ENCODE measurements at places on chromosomes 3 and 15. TPM values are rescaled to one million over a fixed set of nuclear protein-coding genes. Genes with fewer than 3 reads are reported as not detected.

DNA sequence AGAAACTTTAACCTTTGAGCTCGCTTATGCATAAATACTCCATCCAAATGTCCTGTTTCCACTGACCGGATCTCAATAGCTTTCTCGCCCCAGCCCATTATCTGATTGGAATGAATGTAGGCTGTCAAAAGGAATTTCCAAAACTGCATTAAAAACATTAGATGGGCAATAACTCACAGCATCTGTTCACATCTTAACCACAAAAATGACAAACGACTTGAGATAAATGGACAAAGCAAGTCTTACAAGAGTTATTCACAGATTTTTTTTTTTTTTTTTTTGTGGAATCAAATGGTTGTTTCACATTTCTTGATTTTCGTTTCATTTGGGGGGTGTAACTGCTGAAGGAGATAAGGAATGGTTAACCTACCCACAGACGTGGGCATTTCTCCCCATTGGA is 39.7 kb upstream of the SLC2A2 start:
- no peak overlapping the region for H3K27ac ChIP-seq
- no peaks in the 10 kb centered on the region for H3K4me1 ChIP-seq
- DNase-seq = no peak
- no peak overlapping the region for H3K4me3 ChIP-seq

GRCh38 chr15:78542647-78543046 is 2.4 kb downstream of the PSMA4 start:
- H3K27me3 ChIP-seq = no peaks in the 10 kb centered on the region
- no peak overlapping the region for H3K27ac ChIP-seq
- peaks cover 2% of the 10 kb centered on the region for H3K4me1 ChIP-seq
- H3K4me3 ChIP-seq = no peak overlapping the region
- no peak for DNase-seq

GRCh38 chr3:29324180-29324651 is 43.3 kb downstream of the RBMS3 start:
- H3K36me3 ChIP-seq = no peaks in the 10 kb centered on the region
- no peaks in the 10 kb centered on the region for H3K27me3 ChIP-seq
- peak overlapping the region; percentile 9 for H3K4me3 ChIP-seq
- peak; percentile 58 for DNase-seq
- H3K4me1 ChIP-seq = peaks cover 1% of the 10 kb centered on the region

GRCh38 chr15:81146466-81146865 is 12.4 kb downstream of the CFAP161 start:
- no peaks in the 10 kb centered on the region for H3K4me1 ChIP-seq
- H3K27me3 ChIP-seq = no peaks in the 10 kb centered on the region
- DNase-seq = no peak
- no peak overlapping the region for H3K27ac ChIP-seq

DNA sequence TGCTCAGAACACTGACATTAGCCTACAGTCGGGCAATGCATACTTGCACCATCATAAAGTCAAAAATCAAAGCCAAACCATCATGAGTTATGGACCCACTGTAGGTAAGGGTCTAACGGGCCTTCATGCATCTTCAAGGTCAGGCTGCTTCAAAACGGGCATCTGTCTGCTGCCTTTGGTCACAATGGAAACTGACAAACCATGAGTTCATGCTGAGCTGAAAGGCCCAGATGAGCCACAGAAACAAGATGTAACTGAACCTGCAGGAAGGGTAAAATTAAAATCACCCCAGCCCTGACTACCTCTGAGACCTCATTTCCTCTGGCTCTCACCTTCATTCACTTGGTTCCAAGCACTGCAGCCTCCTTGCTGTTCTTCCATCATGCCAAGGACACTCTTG is 143.8 kb downstream of the ERC2 start:
- H3K27me3 ChIP-seq = no peaks in the 10 kb centered on the region
- no peak overlapping the region for H3K27ac ChIP-seq
- DNase-seq = no peak
- no peaks in the 10 kb centered on the region for H3K36me3 ChIP-seq
- peaks cover 4% of the 10 kb centered on the region for H3K4me1 ChIP-seq

DNA sequence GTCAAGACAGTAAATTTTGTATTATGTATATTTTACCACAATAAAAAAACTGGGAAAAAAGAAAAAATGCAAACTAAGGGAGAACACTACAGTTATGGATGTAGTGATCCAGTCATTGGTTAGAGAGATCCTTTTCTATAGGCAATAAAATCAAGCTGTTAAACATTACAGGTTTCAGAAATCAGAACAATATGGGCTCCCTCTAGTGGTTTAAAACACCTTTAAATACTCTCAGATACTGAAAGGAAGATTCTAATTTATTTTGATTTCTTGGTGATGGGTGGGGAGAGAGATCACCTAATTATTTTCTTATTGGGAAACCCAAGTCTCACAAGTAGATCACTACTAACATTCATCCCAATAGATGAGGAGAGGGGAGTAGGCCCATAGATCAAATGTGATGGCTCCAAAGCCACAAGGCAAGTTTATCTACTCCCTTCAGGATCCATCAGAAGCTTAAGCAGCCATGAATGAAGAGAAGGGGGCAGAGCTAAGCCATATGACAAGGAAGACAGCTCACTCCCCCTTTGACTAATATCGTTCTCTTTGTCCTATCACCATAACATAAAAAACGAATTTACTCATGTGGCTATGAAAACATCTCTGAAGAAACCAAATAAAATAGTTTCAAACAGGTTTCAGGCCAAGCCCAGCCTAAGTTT is 118.6 kb downstream of the ANO10 start:
- DNase-seq = no peak
- no peak overlapping the region for H3K4me3 ChIP-seq
- H3K27me3 ChIP-seq = no peaks in the 10 kb centered on the region
- no peaks in the 10 kb centered on the region for H3K4me1 ChIP-seq

Gene TEX55
- not detected for total RNA-seq

Gene XYLB
- total RNA-seq = 5.9 TPM

Gene EHD4
- total RNA-seq = 23.3 TPM

DNA sequence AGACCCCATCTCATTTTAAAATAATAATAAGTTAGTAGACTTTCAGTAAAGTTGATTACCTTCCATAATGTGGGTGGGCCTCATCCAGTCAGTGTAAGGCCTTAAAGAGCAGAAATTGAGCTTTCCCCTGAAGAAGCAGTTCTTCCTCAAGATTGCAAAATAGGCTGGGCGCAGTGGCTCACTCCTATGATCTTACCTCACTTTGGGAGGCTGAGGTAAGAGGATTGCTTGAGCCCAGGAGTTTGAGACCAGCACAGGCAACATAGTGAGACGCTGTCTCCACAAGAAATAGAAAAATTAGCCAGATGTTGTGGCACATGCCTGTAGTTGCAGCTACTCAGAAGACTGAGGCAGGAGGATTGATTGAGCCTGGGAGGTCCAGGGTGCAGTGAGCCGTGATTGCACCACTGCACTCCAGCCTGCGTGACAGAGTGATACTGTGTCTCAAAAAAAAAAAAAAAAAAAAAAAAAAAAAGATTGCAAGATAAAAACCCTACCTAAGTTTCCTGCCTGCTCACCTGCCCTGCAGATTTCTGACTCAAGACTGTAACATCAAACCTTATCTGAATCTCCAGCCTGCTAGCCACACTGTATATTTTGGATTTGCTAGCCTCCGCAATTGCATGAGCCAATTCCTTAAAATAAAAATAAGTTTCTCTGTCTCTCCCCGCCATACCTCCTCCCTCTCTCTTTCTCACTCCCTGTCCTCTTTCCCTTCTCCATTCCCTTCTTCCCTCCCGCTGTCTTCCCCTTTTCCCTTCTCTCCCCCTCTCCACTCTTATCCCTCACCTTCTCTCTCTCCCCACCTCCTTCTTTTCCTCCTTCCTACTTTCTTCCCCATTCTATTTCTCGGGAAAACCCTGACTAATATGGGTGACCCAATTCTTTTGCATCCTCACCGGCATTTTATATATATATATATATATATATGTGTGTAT is 16.9 kb downstream of the KLHL18 start:
- no peaks in the 10 kb centered on the region for H3K36me3 ChIP-seq
- peaks cover under 1% of the 10 kb centered on the region for H3K4me1 ChIP-seq
- H3K4me3 ChIP-seq = no peak overlapping the region
- DNase-seq = no peak

DNA sequence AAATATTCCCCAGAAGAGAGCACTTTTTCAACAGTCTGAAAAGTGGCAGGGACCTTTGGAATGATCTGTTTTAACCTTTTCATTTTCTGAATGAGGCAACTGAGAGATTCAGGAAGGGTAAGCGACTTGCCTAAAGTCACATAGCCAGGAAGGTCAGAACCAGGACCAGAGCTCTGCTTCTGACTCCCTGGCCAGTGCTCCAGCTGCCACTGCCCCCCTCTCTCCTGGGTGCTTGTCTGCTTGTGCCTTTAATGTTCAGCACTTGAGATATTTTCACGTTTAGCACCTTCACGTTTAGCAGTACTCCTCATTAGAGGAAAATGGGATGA is 68.3 kb downstream of the SMAD3 start:
- H3K27ac ChIP-seq = peak overlapping the region; percentile 80
- H3K4me1 ChIP-seq = peaks cover 49% of the 10 kb centered on the region
- H3K36me3 ChIP-seq = no peaks in the 10 kb centered on the region
- H3K4me3 ChIP-seq = no peak overlapping the region
- DNase-seq = peak; percentile 12

Gene TMEM207
- not detected for total RNA-seq

DNA sequence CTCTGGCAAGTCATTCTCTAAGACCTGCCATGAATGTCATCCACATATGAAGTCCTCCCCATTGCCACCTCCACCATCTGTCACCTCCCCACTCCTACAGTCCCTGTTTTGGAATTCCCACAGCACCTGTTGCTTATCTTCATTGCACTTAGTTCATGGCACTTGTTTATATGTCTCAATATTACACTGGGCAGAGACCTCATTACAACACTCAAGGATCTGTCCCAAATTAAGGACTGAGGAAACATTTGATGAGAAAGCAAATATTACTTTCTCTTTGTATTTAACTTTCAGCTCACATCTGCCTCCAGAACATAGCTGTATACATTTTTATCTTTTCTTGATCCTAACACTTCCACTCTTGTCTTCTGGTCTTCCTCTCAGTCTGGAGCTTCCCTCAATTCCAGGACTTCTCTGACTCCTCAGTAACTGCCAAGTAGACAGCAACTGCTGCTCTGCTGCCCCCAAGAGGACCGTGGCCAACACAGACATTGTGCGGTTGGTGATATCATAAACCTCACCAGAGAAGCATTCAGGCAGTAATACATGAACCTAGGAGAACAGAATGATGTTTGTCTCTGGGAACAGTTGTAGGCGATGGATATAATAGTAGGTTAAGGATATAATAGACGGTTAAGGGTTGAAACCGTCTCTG is 45.0 kb upstream of the FGF12 start:
- no peak for DNase-seq
- H3K36me3 ChIP-seq = no peaks in the 10 kb centered on the region
- H3K27ac ChIP-seq = no peak overlapping the region
- H3K27me3 ChIP-seq = no peaks in the 10 kb centered on the region
- no peak overlapping the region for H3K4me3 ChIP-seq

DNA sequence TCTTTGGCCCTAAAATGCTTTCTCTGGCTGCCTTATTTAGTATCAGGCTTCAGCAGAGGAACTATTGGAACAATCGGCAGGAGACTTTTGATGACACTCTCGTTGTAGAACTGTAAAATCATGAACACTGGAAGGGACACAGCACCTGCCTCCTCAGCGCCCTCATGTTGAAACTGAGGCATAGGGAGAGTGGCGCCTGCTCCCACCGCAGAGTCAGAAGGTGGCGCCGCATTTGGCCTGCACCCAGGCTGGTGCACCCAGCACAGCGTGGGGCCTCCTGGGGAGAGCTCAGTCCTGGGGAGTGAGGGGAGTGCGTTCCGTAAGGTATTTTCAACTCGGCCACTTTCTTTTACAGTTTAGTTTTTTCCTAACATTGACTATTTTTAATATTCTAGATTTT is 78.2 kb upstream of the BLM start:
- no peak for DNase-seq
- no peak overlapping the region for H3K4me3 ChIP-seq
- H3K27me3 ChIP-seq = no peaks in the 10 kb centered on the region
- no peaks in the 10 kb centered on the region for H3K36me3 ChIP-seq
- no peak overlapping the region for H3K27ac ChIP-seq

GRCh38 chr3:37236024-37236423 is 61.6 kb upstream of the LRRFIP2 start:
- H3K4me1 ChIP-seq = no peaks in the 10 kb centered on the region
- no peaks in the 10 kb centered on the region for H3K36me3 ChIP-seq
- H3K27me3 ChIP-seq = no peaks in the 10 kb centered on the region
- no peak overlapping the region for H3K27ac ChIP-seq
- H3K4me3 ChIP-seq = no peak overlapping the region
- DNase-seq = no peak

DNA sequence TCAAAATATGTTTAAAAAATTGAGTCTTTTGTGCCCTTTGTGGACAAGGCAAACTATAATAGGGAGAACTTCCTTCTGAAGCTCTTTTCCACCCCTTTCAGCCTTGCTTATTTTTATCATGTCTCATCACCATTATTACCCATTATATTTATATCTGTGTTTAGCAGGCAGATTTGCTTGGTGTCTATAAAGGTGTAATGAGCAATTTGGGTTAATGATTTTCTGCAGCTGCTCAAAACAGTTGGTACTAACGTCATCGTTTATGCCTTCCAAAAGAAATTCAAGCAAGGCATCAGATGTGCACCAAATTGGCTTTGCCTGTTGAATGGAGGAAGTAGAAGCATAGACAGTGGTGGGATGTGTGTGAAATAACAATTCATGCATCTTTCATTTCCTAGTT is 483.7 kb upstream of the SGO1 start:
- peaks cover 5% of the 10 kb centered on the region for H3K4me1 ChIP-seq
- no peak overlapping the region for H3K4me3 ChIP-seq
- no peak overlapping the region for H3K27ac ChIP-seq
- H3K27me3 ChIP-seq = no peaks in the 10 kb centered on the region

GRCh38 chr3:185792955-185793354 is 31.9 kb downstream of the IGF2BP2 start:
- H3K4me3 ChIP-seq = no peak overlapping the region
- no peaks in the 10 kb centered on the region for H3K27me3 ChIP-seq
- no peak for DNase-seq
- no peaks in the 10 kb centered on the region for H3K36me3 ChIP-seq

Gene CLRN1
- total RNA-seq = not detected

DNA sequence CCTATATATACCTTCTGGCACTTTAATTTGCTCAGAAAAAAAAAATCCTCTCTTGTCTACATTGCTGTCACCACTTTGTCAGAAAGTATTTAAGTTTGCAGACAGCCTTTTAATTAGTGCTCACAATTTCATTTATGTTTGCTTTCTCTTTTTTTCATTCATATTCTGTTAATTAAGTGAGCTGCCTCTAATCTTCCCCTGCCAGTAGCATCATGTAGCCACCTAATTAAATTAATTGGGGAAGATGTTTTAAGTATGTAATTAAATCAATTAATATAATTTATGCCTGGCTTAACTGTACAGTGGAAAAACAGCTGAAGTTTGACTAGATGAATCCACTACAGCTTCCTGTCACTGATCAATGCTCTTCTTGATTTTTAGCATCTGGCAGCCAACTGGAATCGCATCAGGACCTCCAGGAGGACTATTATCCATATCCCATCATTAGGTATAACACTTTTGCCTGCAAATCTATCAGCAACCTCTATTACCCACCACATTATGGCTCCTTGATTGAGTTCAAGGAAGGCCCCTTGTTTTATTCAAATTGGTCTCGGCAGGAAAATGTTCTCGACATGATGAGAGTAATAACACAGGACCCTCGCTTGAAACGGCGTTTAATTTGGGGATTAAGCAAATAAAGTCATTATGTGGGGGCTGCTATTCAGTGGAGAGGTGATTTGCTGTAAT is 118.5 kb downstream of the IQCH start:
- H3K4me1 ChIP-seq = no peaks in the 10 kb centered on the region
- no peak overlapping the region for H3K27ac ChIP-seq
- no peaks in the 10 kb centered on the region for H3K27me3 ChIP-seq
- DNase-seq = no peak
- H3K36me3 ChIP-seq = no peaks in the 10 kb centered on the region

Gene FES
- 23.6 TPM for total RNA-seq

Measured in ovary (tissue), 10 donors.